ENCODE measurements at places on chromosomes 3 and 15.

GRCh38 chr3:174438501-174439145 lies 420.5 kb upstream of the NAALADL2 start:
- DNase-seq, result peak; percentile 32

DNA sequence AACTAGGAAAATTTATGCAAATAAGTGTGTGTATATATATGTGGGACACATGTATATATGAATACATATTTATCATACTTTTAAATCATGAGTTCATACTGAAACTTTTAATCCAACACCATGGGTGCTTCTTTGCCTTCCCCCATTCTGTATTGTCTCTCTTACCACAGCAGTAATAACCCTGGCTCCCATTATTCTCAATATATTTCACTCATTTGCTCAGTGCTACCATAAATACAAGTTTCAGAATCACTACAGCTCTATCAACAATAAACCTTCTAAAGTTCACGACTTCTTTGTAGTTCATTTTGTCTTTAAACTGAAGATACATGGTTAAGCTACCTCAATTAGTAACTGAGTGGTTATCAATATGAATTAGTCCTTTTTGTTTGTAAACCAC lies 82.2 kb downstream of the PCCB start:
- DNase-seq, result no peak

- DNase-seq, result no peak
Measured at GRCh38 chr3:53792866-53793265, 53.4 kb downstream of the CHDH start.

GRCh38 chr15:100112636-100113305 lies 229.0 kb downstream of the ADAMTS17 start:
- no peak for DNase-seq

- DNase-seq, result peak; percentile 13
Measured at GRCh38 chr3:75232216-75232615, 431.9 kb upstream of the FRG2C start.

GRCh38 chr15:29124581-29125381 lies 144.8 kb downstream of the NSMCE3 start:
- peak; percentile 39 for DNase-seq

GRCh38 chr3:104032283-104032682 lies 1334.4 kb upstream of the ALCAM start:
- no peak for DNase-seq

DNA sequence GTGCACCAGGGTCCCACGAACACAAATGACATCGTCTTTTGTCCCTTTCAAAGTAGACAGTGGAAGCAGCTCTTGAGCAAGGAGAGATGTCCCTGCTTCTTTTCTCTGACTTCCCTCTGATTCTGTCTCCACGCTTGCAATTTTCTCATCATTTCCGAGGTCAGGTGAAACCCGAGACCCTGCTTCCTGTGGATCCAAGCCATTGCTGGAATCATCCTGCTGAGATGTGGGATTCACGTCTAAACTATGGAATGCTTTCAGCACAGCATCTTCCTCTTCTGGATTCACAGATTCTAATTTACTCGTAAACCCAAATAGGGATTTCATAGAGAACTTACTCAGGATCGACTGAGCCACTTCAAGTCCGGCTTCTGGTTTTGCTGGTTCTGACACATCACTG lies 127.1 kb downstream of the FMN1 start:
- peak; percentile 66 for DNase-seq

DNA sequence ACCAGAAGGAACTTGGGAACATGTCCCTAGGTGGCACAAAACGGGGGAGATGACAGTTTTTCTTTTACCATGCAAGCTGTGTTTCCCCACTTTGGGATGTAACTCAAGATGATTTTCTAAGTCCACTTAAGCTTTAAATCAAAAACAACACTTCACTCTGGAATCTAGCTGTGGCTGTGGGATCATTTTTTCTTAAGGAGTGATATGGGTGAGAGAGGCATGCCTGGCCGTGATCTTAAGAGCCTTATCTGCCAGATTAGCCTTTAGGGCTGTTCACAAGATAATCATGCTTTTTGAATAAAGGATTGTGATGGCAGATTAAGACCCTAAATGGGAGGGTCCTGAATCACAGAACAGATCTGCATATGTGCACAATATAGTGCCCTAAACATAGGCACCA lies 384.8 kb upstream of the SEMA6D start:
- DNase-seq, result no peak

GRCh38 chr15:25689592-25689991 lies 173.5 kb downstream of the ATP10A start:
- DNase-seq, result no peak

DNA sequence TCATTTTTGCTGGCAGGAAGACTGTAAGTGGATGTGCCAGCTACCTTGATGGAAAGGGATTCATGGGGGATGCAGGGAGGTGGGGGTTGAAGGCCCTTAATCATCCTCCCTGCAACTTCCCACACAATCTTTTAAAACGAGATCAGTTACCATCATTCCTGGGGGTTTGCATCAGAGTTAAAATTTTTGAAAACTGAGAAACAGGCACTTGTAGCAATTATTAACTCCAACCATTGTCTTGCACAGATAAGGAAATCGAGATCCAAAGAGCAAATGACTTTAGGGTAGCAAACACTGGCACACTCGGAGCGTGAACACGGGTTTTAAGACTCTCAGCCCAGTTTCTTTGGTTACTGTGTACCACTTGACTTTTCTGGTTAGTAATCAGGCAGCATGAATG lies 41.9 kb downstream of the GPD1L start:
- DNase-seq, result no peak

DNA sequence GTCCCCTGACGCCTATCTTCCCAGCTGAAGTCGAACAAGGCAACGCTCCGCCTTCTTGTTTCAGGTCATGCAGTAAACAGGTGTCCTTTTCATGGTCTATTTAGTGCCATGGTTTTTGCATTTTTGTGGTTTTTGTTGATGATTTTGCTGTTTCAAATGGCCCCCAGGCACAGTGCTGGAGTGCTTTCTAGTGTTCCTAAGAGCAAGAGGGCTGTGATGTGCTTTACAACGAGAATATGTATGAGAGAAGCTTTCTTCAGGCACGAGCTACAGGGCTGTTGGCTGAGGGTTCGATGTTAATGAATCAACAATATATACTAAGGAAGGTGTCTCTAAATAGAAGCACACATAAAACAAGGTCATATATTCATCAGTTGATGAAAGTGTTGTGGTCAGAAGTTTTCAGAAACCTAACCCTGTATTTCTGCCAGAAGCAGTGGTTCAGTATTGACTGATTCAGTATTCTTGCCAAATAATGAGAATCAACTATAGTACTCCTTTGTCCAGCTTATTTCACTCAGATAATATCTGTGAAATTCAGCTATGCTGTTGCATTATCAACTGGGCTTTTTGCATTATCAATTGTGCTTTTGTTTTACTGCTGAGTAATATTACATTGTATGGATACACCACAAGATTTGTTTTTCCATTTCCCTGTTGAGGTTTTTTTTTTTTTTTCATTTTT lies 18.5 kb downstream of the LIMD1 start:
- peak; percentile 49 for DNase-seq

GRCh38 chr15:101014921-101015841 lies 96.0 kb downstream of the LRRK1 start:
- peak; percentile 73 for DNase-seq

- no peak for DNase-seq
Measured at GRCh38 chr15:90489944-90490343, 39.8 kb upstream of the CRTC3 start.

GRCh38 chr3:144482876-144483275 lies 511.3 kb downstream of the DIPK2A start:
- no peak for DNase-seq

- DNase-seq, result peak; percentile 13
Measured at GRCh38 chr15:72369964-72370363, 5.8 kb downstream of the HEXA start.

DNA sequence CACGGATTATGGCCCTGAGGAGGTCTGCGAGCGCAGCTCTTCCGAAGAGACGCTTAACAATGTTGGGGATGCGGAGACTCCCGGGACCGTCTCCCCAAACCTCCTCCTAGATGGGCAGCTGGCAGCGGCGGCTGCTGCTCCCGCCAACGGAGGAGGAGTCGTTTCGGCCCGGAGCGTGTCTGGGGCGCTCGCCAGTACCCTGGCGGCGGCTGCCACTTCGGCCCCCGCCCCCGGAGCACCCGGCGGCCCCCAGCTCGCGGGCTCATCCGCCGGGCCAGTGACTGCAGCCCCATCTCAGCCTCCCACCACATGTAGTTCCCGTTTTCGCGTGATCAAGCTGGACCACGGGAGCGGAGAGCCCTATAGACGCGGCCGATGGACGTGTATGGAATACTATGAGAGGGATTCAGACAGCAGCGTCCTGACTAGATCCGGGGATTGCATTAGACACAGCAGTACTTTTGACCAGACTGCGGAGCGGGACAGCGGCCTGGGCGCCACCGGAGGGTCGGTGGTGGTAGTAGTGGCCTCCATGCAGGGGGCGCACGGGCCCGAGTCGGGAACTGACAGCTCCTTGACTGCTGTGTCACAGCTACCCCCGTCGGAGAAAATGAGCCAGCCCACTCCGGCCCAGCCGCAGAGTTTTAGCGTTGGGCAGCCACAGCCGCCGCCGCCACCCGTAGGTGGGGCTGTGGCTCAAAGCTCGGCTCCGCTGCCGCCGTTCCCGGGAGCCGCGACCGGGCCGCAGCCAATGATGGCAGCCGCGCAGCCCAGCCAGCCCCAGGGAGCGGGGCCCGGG lies 1.6 kb downstream of the TSC22D2 start:
- DNase-seq, result peak; percentile 82

DNA sequence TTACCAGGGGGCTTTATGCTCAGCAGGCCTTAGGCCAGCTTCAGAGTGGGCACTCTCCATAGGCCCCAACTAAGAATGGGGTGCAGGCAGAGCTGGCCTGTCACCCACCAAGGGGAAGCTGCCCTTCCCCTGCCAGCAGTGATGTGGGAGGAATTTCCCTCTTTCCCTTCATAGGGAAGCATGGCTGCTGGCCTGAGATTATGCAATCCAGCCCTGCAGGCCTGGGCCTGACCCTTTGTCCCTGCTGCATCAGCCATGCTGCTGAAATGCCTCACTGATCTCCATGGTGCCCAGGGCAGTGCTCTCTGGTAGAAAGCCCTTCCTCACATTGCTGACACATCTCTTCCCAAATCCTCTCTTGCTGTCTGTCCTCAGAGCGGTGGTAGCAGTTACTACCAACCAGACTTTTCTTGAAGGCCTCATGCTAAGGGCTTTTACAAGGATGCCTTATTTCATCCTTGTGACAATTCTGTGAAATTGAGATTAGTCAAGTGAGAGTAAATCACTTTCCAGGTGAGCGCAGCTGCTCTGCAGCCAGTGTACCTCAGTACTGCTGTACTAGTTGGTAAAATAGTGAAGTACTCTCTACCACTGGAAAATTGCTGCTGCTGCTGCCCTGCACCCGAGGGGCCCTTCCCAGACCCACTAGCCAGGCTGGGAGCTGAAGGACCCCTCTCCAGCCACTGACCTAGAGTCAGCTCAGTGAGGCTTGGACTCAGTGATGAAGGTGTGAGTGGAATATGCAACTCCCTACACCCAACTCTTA lies 33.8 kb downstream of the MRAS start:
- peak; percentile 75 for DNase-seq

- DNase-seq, result no peak
Measured at GRCh38 chr3:13204177-13204581, 130.9 kb upstream of the IQSEC1 start.

DNA sequence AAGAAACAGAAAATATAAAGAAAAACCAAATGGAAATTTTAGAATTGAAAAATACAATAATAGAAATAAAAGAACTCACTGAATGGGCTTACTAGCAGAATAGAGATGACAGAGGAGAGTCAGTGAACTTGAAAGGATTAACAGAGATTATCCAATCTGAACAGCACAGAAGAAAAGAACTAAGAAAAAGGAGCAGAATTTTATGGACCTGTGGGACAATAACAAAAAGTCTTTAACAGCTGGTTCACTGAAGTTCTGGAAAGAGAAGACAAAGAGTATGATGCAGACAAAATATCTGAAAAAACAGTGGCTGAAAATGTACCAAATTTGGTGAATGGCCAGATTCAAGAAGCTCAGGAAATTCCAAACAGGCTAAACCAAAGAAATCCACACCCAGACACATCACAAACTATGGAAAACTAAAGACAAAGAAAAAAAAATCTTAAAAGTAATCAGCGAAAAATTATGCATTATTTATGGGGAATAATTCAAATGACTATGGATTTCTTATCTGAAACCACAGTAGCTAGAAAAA lies 9.7 kb upstream of the GNB5 start:
- peak; percentile 29 for DNase-seq

- DNase-seq, result peak; percentile 42
Measured at GRCh38 chr3:58391156-58391865, 42.3 kb downstream of the PDHB start.

- no peak for DNase-seq
Measured at GRCh38 chr3:10348404-10348721, 27.5 kb upstream of the SEC13 start.

GRCh38 chr3:15284121-15284889 lies 48.1 kb downstream of the SH3BP5 start:
- DNase-seq, result peak; percentile 61

DNA sequence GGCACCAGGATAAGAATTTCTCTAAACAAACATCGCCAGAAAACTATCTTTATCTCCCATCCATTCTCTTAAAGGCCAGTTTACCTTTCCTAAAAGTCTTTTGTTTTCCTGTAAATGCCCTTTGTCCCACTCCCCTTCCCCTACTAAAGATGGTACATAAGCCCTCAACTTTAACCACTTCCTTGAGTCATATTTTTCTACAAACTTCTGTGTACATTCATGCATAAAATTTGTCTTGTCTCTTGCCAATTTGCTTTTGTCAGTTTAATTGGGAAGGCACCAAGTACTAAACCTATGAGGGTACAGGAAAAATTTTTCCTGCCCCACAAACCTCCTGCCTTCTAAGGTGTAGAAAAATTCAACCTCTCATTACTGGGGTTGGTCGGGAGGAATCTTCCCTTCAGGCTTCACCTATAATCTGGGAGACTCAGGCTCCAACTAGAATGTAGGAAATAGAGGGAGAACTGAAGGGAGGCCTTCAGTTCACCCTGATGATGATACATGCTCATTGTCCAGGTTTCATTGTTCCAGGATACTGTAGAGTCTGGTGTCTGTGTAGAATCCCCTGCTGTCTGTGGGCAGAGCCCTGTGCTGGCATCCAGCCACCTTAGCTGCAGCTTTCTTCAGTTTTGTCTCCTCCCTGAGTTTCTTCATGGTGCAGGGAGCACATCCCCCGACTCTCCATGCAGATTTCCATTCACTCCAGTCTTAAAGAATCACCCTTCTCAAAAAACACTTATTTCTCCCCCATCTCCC lies 53.2 kb downstream of the CD200R1L start:
- peak; percentile 16 for DNase-seq

- no peak for DNase-seq
Measured at GRCh38 chr3:72390841-72391240, 457.4 kb downstream of the SHQ1 start.

- DNase-seq, result peak; percentile 37
Measured at GRCh38 chr3:49025005-49025792, 3.3 kb downstream of the NDUFAF3 start.

- DNase-seq, result no peak
Measured at GRCh38 chr15:101232677-101233076, 19.2 kb downstream of the CHSY1 start.

GRCh38 chr15:69148465-69148864 lies 12.0 kb upstream of the GLCE start:
- no peak for DNase-seq
